ENCODE measurements at places on chromosomes 5 and 9.

- DNase-seq, result no peak
These were observed 12.7 kb downstream of the SYK start for GRCh38 chr9:90814355-90814754.

DNA sequence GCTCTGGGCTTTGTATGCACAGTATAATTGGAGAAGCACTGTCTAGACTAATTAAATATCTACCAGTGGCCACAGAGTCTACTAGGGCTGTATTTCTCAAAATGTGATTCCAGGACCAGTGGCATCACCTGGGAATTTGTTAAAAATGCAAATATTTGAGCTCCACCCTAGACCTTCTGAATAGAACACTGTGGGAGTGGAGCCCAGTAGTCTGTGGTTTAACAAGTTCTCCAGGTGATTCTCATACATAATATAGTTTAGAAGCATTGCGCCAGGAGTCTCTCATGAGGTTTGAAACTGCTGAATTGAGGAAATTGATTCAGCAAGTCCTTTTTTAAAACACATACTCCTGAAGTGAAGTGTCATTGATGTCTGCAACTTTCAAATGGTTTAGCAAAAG is 74.7 kb downstream of the FCHO2 start:
- no peak for DNase-seq

DNA sequence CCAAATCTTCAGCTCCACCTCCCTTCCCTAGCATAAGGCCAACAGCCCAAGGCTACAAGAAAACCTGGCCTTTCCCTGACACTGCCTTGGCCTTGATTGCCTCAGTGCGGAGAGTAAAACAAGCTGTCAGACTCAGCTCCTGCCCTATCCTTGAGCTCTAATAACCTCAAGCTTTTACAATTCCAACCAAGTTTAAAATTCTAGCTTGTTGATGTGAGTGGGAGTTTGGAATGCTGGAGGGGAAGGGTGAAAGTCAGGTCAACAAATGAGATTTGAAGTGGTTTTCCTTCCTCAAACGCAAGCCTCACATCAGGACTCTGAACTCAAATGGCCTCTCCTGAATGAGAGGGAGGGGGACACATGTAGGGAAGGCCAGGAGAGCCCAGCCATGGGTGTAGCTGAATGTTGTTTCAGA is 197.0 kb upstream of the VLDLR start:
- DNase-seq, result no peak

GRCh38 chr9:36949466-36949865 is 84.6 kb downstream of the PAX5 start:
- no peak for DNase-seq

- no peak for DNase-seq
These were observed 28.2 kb upstream of the CPLX2 start for GRCh38 chr5:175842951-175843793.

DNA sequence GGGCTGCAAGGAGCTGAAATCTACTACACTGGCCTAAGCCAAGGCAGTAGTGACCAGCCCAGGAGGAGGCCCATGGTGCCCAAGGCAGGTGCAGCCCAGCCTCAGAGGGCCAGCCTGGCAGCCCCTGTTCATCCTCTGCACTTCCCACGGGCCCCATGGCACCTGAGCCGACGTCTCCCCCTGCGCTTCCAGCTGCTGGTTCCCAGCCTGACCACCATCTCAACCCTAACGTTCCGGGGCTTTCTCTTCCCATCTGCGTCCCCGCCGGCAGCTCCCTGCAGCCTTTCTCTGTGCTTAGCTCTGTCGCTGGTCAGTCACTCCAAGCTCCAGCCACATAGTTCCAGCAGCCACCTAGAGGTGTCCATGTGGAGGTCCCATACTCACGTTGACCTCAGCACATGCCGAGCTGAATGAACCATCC is 105.5 kb upstream of the LMX1B start:
- no peak for DNase-seq

DNA sequence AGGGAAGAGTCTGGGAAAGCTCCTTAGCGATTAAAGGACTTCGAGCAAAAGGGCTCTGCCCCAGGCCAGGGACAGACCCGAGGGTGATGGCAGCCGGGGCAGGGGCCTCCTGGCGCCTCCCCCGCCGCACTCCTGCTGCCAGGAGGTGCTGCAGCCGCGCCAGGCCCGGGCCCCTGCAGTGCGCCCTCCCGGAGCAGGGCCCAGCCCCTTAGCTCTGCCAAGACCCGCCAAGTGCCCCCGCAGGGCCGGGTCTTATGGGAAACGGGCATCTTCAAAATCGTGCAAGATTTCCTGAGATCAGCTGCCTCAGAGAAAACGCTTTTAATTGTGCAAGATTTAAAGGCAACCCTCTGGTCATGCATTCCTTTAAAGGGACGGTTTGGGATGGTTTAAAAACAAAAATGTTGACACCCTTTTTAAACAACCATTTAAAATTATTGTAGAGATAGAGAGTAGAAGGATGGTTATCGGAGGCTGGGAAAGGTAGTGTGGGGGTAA is 52.4 kb downstream of the CDC14B start:
- DNase-seq, result no peak

DNA sequence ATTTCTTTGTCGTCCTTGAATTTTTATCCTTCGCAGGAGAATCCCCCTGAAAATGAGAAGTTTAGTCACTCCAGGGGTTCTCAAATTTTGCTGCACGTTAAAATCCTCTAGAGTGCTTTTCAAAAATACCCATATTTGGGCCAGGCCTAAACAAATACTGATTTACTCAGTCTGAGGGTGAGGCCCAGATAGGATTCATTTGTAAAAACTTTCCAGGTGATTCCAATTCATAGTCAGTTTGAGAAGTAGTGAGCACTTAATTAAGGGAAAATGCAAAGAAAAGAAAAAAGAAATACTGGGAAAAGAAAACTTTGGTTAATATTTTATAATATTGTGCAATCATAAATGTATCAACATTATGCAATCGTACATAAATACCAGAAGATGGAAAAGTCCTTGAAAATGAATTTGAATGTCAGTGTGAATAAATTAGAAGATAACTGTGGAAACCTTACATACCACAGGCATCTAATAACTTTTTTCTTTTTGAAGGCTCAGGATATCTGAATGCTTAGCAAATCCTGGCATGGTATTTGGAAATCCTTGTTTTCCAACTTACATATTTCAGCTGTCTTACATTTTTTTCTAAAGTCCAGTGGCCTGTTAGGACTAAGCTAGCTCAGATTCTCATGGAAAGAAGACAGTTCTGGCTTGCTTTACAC is 116.5 kb upstream of the DAPK1 start:
- DNase-seq, result no peak

DNA sequence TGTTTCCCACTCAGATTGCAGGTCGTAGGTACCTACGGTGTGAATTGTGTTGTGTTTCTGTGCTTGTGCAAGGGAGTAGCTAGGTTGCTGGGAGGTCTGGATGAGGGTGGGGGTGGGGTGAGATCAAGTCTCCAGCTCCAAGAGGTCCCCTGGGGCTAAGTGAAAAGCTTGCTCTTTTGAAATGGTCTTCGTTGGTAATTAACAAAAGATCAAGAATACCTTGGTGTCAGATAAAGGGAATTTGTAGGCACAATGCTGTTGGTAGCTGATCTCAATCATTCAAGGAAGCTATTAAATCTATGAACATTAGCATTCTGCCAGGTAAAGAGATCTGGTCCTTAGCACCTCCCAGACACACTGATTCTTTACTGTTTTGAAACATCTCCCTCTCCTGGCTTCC is 928 bp upstream of the PCDHGC4 start:
- no peak for DNase-seq

- DNase-seq, result no peak
These were observed 45.0 kb upstream of the PHF2 start for GRCh38 chr9:93531374-93531773.

DNA sequence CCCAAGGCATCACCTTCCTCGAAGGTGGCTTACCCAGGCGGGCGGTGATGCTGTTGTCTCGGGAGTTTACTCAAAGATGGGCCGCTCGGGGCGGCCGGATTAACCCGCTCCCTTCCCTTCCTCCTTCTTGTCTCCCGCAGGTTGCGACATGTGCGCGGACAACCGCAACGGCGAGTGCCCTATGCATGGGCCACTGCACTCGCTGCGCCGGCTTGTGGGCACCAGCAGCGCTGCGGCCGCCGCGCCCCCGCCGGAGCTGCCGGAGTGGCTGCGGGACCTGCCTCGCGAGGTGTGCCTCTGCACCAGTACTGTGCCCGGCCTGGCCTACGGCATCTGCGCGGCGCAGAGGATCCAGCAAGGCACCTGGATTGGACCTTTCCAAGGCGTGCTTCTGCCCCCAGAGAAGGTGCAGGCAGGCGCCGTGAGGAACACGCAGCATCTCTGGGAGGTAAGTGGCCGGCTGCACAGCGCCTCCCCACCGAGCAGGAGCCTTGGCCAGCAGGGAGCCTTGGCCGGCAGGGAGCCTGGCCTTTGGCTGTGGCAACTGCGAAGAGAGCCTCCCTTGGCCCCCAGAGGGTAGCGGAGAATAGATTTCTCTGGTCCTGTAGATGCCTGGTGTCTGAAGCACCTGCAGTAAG is 10.6 kb downstream of the PRDM6 start:
- DNase-seq, result no peak

GRCh38 chr5:104265531-104266140 is 703.0 kb upstream of the NUDT12 start:
- DNase-seq, result no peak

- peak; percentile 73 for DNase-seq
These were observed 106.0 kb downstream of the PHF2 start for GRCh38 chr9:93682155-93682968.

DNA sequence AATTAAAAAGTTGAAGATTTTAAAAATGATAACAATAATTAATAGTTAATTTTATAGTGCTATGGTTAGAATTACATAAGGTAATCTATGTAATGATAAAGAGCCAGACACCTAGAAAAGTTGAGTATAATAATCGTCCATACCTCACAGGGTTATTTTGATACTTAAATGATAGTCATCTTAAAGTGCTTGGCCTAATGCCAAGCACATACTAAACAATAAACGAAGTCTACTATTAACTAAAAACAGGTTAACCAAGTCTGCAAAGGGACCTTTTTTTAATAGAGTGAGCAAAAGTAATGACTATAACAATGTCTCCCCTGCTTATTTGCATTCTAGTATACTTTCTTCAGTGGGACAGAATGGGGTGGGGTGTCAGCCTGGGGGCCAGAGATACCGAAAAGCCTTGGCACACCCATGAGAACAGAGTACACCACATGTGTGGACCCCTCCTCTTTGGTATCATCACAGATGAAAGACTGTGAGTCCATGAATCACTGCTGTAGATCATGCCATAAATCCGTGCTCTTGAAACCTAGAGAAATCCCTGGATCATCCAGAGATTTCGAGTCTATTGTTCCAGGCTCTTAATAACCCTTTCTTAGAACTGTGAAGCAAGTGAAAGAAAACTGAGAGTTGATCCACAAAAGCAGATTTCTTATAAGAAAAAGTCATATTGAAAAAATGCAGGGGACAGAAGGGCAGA is 249.5 kb downstream of the PRELID2 start:
- no peak for DNase-seq

- DNase-seq, result no peak
These were observed 34.2 kb downstream of the ITGA1 start for GRCh38 chr5:52821901-52822300.

- DNase-seq, result no peak
These were observed 178.9 kb downstream of the SH3GL2 start for GRCh38 chr9:17757816-17758215.

GRCh38 chr5:135979510-135979909 is 24.7 kb upstream of the LECT2 start:
- no peak for DNase-seq

DNA sequence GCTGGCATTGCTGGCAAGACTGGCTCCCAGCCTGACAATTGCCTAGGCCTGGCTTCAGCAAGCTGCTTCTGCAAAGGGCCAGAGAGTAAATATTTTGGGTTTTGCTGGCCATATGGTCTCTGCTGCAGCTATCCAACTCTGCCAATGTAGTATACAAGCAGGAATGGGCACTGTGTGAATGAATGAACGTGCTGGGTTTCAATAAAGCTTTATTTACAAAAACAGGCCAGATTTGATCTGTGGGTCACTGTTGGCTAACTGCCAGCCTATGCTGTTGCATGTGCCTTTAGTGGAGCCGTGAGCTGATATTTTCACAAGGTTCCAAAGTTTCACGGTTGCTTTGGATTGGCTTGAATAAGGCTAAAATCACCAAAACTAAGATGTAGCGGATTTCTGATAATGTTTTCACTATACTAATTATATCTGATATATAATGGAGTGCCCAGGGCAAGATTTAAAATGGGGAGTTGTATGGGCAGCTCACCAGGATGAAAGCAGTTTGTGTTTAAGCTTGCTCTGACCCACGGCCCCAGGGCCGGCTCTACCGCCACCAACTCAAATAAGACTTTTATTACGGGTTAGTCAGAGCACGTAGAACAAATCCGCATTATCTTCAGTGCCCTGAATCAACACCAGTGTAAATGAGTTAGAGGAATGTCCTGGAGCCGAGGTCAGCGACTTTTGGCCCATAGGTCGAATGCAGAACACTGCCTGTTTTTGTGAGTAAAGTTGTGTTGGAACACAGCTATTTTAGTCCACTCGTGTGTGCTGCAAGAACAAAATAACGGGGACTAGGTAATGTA is 98.6 kb upstream of the DAP start:
- DNase-seq, result no peak

DNA sequence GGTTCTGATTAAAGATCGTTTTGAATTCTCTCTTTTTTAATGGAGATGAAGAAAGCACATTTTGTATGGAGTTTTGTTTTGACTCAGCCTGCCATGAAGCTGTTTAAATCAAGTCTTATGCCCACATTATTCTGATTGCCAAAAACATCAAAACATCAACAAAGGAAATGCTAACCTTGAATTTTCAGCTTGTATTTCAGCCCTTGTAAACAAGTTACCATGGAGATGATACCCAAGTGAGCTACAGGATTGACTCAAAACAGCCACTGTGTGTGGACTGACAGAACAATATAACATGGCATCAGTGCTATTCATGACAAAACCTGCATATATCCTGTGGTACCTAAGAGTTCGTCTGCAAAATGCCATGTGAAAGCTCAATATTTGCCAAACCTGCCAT is 1581.0 kb downstream of the MAT2B start:
- no peak for DNase-seq

- no peak for DNase-seq
These were observed 154.2 kb upstream of the TSLP start for GRCh38 chr5:110917161-110917875.

- DNase-seq, result peak; percentile 35
These were observed 97.1 kb downstream of the UNC13B start for GRCh38 chr9:35258660-35259474.

DNA sequence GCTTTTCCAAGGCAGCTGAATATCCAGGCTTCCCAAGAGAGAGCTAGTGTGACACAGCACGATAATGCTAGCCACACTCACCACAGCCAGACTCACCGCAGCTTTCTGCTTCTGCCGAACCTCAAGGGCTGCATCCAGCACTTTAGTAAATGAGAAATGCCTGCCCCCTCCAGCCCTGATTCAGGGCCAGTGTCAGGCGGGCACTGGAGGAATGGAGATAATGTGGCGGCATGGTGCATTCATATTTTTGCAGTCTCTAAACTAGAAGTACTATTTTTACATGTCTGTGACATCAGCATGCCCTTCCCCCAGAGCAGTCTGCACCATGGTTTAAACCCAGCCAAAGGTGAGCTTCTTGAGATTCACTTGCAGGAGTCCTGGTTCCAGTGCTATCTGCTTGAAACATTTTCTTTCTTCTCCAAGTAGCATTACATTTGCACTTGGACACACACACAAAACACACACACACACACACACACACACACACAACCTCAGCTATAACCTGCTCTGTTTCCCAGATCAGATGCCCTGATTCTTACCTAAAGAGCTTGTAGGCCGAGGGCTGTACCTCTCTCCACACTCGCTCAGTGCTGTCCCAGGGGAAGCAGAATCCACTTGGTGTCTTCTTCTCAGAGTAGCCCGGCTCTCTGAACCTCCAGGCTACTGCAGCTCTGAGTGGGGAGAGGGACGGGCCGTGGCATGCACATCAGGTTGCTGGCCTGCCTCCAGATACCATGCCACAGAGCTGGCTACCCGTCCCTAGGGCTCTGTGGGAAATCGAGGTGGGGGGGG is at the start of gene FGF1:
FGF1 (minus strand) TSS at position 673 of the 792 bp plus-strand sequence. CDS start 71,963 bp downstream, outside the sequence.
- DNase-seq, result no peak
